ENCODE measurements at places on chromosomes 13 and 19. TPM values are rescaled to one million over a fixed set of nuclear protein-coding genes. Genes with fewer than 3 reads are reported as not detected.

DNA sequence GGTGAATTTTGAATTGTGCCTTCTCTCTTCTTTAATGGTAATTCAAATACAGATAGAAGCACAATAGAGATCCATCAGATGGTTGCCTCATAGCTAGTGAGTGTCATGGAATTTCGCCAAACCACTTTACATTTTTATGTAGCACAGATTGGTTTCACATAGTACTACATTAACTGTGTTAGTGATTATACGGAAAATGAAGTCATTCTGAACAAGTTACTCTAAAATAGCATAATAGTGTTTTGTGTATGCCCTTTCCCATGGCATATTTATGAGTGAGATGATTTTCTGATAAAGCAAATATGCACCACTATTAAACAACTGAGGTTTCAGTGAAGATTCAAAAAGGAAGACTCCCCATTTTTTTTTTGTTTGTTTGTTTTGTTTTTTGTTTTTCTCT lies 1623.5 kb downstream of the PCDH9 start:
- no peaks in the 10 kb centered on the region for H3K36me3 ChIP-seq
- no peak for DNase-seq
- no peaks in the 10 kb centered on the region for H3K4me1 ChIP-seq
- no peaks in the 10 kb centered on the region for H3K27me3 ChIP-seq
- no peak overlapping the region for H3K4me3 ChIP-seq

GRCh38 chr19:11408591-11408990 lies 10.5 kb downstream of the RGL3 start:
- no peaks in the 10 kb centered on the region for H3K4me1 ChIP-seq
- no peaks in the 10 kb centered on the region for H3K36me3 ChIP-seq
- H3K27me3 ChIP-seq: no peaks in the 10 kb centered on the region
- no peak overlapping the region for H3K27ac ChIP-seq
- H3K4me3 ChIP-seq: no peak overlapping the region

DNA sequence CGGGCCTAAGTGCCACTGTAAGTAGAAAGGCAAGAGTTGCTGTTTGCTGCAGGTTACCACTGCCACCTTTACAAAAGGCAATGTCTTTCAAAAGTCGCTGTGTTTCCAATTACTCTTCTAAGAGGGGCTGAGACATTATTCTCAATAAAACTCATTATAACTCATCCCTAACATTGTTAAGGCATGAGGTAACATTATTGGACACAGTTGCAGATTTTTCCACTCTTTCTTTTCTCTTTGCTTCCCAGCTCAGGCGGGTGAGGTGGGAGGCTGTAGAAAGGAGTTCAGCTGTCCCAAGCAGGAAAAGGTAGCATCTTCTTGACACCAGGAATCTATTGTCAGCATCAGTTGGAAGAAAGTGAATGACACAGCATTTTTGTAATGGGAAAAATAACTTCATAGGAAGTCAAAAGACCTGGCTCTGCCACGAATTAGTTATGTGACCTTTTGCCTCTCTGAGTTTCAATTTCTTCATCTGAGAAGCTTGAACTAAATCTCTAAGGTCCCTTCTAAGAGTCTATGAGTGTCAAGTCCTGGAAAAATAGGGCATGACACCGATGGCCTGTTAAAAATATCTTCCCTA lies 2.1 kb upstream of the UBL3 start:
- H3K27me3 ChIP-seq: no peaks in the 10 kb centered on the region
- H3K4me1 ChIP-seq: peaks cover 26% of the 10 kb centered on the region
- DNase-seq: no peak
- no peak overlapping the region for H3K27ac ChIP-seq

DNA sequence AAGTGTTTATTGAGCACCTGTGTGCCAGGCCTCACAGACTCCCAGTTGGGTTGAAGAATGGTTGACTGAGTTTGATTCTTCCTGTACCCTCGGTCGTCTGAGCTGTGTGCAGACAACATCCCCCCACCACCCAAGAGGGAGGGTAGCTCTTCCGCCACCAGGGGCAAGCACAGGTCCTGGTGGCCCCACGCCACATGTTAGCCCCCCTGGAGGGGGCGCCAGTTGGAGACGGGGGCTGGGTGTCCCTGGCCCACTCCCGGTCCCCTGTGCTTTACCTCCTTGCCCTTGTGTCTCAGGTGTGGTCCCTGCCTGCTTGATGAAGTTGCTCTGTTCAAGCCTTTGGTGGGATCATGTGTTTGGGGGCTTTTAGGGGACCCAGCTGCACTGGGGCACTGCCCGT lies 27.2 kb downstream of the COLGALT1 start:
- no peaks in the 10 kb centered on the region for H3K4me1 ChIP-seq
- no peaks in the 10 kb centered on the region for H3K27me3 ChIP-seq
- DNase-seq: no peak
- H3K4me3 ChIP-seq: no peak overlapping the region
- peaks cover 3% of the 10 kb centered on the region for H3K36me3 ChIP-seq

GRCh38 chr19:5048727-5049553 lies 80.0 kb downstream of the KDM4B start:
- DNase-seq: no peak
- H3K4me1 ChIP-seq: peaks cover 27% of the 10 kb centered on the region
- H3K36me3 ChIP-seq: peaks cover 2% of the 10 kb centered on the region
- no peaks in the 10 kb centered on the region for H3K27me3 ChIP-seq
- H3K4me3 ChIP-seq: no peak overlapping the region

GRCh38 chr19:41540041-41540695 lies 35.8 kb upstream of the CEACAM21 start:
- H3K27me3 ChIP-seq: 0 out of 2 replicates have a peak, but pooled peaks cover 1% of the 10 kb centered on the region
- H3K4me1 ChIP-seq: no peaks in the 10 kb centered on the region
- H3K27ac ChIP-seq: no peak overlapping the region
- DNase-seq: no peak
- no peak overlapping the region for H3K4me3 ChIP-seq

DNA sequence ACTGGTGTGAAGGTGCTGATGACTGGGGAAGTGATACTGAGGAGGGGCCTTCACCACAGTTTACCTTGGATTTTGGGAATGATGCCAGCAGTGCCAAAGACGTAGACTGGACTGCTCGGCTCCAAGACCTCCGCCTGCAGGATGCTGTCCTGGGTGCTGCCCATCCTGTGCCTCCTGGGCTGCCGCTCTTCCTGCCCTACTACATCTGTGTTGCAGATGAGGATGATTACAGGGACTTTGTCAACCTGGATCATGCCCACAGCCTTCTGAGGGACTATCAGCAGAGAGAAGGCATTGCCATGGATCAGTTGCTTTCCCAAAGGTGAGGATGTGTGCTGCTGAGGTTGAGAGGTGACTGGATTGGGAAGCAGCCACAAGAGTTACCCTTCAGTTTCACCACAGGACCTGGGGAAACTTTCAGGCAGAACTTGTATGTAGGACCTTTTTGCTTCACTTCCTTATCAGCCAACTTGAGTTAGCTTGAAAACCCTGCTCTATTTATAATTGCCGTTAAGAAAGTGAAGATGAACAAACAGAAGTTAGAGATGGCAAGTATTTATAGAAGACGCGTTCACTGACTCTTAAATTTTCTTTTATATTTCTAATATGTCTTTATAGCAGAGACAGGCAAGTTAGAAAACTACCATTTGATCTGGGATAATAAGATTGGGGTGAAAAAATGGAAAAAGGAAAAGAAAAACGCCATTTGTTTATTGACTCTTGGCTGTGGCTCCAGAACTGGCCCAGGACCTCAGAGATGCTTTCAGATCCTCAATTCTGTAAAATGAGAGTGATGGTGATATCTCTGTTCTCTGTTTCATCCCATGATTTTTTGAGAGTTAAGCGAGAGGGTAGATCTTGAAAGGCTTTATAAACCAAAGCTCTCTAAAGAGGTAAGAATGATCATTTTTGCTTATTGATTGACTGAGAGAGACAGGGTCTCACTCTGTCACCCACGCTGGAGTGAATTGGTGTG lies 5.3 kb downstream of the PDCD2L start:
- no peak overlapping the region for H3K4me3 ChIP-seq
- no peak for DNase-seq
- H3K27ac ChIP-seq: no peak overlapping the region
- no peaks in the 10 kb centered on the region for H3K4me1 ChIP-seq
- peaks cover 4% of the 10 kb centered on the region for H3K36me3 ChIP-seq

GRCh38 chr13:100059827-100060226 lies 29.1 kb upstream of the PCCA start:
- no peak for DNase-seq
- H3K27ac ChIP-seq: no peak overlapping the region
- no peaks in the 10 kb centered on the region for H3K4me1 ChIP-seq
- no peaks in the 10 kb centered on the region for H3K36me3 ChIP-seq

- H3K4me3 ChIP-seq: no peak overlapping the region
- H3K27me3 ChIP-seq: no peaks in the 10 kb centered on the region
- no peaks in the 10 kb centered on the region for H3K36me3 ChIP-seq
- no peak for DNase-seq
- no peak overlapping the region for H3K27ac ChIP-seq
These were observed 57.3 kb upstream of the LRCH1 start for GRCh38 chr13:46495651-46496050.

- DNase-seq: no peak
- H3K27ac ChIP-seq: no peak overlapping the region
- H3K27me3 ChIP-seq: no peaks in the 10 kb centered on the region
- no peaks in the 10 kb centered on the region for H3K4me1 ChIP-seq
- no peaks in the 10 kb centered on the region for H3K36me3 ChIP-seq
These were observed 270.2 kb downstream of the LMO7 start for GRCh38 chr13:75906315-75906714.

GRCh38 chr19:3198901-3199700 lies 13.4 kb downstream of the NCLN start:
- no peaks in the 10 kb centered on the region for H3K27me3 ChIP-seq
- H3K36me3 ChIP-seq: no peaks in the 10 kb centered on the region
- no peak overlapping the region for H3K27ac ChIP-seq

GRCh38 chr13:29523199-29523961 lies 72.1 kb downstream of the SLC7A1 start:
- H3K27me3 ChIP-seq: no peaks in the 10 kb centered on the region
- no peak overlapping the region for H3K4me3 ChIP-seq
- H3K27ac ChIP-seq: no peak overlapping the region
- no peak for DNase-seq
- H3K36me3 ChIP-seq: peaks cover 5% of the 10 kb centered on the region

DNA sequence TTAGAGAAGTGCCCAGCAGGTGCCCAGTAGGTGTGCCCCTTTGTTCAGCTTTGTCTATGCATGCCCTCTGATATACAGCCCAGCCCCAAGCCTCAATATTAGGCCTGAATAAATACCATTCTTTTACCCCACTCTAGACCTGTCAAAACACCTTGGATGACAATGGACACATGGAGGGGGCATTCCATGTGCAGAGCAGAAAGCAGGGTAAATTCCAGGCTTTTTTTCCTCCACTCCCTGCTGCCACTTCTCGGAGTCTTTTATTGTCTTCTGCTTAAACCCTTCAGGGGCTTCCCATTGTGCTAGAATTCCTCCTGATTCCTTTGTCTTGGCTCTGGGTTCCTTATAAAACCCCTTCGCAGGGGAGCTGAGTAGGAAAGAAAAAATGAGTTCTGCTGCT lies 5.8 kb upstream of the FRY start:
- H3K4me3 ChIP-seq: no peak overlapping the region
- no peaks in the 10 kb centered on the region for H3K27me3 ChIP-seq
- H3K27ac ChIP-seq: no peak overlapping the region
- no peaks in the 10 kb centered on the region for H3K36me3 ChIP-seq

GRCh38 chr13:37446503-37446902 lies 152.1 kb downstream of the POSTN start:
- no peak for DNase-seq
- no peak overlapping the region for H3K4me3 ChIP-seq
- no peaks in the 10 kb centered on the region for H3K27me3 ChIP-seq
- H3K36me3 ChIP-seq: no peaks in the 10 kb centered on the region
- H3K27ac ChIP-seq: no peak overlapping the region

Gene MYO16
- not detected for total RNA-seq

Gene DIAPH3
- 59.4 TPM for total RNA-seq

Gene IL4I1
- total RNA-seq: 0.61 TPM

Gene TSC22D1
- 140 TPM for total RNA-seq

Gene SPRED3
- 2.9 TPM for total RNA-seq

Gene FCHO1
- 0.39 TPM for total RNA-seq

Gene F10
- total RNA-seq: 34.3 TPM

Gene PRR22
- 7.1 TPM for total RNA-seq

Gene LRRC25
- not detected for total RNA-seq

Gene ZNF550
- total RNA-seq: 11.5 TPM

Gene CEACAM4
- not detected for total RNA-seq

Gene FGF21
- total RNA-seq: 3.0 TPM

Data from Caco-2 (cell line).